ENCODE measurements at places on chromosomes 5 and 9.

- no peak for DNase-seq
Measured at GRCh38 chr5:82176115-82176814, 101.9 kb downstream of the RPS23 start.

DNA sequence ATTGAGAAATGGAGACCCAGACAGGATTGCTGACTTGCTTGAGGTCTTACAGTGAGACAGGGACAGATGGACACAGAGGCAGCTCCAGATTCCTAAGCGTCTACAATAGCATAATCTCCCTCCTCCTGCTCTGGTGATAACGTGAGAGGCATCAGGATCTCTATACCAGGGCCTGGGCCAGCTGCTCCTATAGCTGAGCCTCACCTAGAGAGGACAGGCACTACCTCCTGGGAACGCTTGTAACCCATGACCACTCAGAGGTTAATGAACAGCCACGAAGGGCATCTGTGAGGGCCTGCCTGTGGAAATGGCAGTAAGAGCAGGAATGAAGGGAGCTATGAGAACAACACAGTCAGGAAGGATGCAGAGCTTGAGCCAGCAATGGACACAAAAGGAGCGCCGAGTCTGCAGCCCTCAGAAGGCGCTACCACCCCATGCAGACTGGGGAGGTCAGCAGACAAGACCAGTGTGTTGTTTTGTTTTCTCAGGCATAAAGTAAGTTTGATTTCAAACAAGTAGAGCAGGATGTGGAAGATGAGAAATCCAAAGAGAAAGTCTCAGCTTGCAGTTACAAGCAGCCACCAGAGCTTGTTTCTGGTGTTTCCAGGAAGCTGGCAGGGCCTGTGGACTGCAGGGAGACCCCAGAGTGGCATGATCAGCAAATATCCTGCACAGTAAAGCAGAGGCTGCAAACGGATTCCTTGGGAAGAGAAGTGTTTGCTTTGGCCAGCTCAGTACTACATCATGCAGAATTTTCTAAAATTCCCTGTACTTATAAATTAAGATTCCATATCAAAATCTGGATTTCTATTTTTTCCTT is 17.4 kb downstream of the ANKS6 start:
- DNase-seq: no peak

DNA sequence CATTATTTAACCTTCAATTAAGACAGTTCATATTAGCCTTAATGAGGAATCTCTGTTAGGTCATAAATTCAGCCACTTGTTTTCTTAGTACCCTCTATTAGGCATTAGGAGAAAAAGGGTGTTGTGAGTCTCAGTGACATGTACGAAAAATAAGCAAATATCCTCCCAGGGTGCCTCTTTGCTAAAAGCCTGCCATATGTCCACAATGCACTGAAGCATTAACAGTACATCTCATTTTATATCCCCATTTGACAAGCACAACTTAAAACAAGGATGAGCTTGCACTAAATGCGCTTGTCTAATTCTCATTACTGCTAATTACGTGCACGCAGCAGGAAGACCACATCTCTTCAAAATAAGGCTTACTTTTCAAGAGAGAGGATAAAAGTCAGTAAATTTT is 48.4 kb upstream of the SRFBP1 start:
- no peak for DNase-seq

DNA sequence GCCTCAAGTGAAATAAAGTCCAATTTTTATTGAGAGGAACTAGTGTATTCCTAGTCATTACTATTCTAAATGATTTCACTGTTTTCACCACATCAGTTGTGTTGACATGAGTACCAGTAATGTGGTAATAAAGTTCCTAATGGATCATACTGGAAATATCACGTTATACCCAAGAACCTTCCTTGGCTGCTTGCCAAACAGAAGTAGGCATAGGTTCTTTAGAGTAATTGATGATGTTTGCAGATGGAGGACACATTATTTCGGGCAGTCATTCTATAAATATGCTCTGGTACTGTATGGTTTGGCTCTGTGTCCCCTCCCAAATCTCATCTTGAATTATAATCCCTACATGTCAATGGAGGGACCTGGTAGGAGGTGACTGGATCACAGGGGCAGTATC is 15.1 kb downstream of the SNCAIP start:
- DNase-seq: no peak

GRCh38 chr9:118618084-118618483 is 751.2 kb downstream of the BRINP1 start:
- no peak for DNase-seq

DNA sequence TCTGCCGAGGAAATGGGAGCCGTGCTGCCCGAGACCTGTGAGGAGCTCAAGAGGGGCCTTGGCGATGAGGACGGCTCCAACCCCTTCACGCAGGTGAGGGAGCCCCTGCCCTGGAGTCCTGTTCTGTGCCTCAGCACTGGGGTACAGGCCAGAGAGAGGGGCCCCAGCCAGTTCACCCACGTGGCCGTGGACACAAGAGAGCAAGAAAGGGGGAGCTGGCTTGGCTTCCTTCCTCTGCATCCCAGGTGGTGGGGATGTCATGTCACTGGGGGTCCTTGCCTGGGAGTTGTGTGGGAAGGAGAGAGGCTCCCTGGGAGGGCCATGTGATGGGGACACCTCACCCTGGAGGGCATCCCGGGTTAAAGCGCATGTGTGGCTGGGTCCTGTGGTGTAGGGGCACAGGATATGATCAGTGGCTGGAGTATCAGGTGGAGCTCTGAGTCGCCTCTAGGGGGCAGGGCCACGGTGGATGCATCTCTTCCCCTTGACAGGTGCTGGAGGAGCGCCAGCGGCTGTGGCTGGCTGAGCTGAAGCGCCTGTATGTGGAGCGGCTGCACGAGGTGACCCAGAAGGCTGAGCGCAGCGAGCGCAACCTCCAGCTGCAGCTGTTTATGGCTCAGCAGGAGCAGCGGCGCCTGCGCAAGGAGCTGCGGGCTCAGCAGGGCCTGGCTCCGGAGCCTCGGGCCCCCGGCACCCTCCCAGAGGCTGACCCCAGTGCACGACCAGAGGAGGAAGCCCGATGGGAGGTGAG is 7.5 kb downstream of the N4BP3 start:
- DNase-seq: peak; percentile 61

DNA sequence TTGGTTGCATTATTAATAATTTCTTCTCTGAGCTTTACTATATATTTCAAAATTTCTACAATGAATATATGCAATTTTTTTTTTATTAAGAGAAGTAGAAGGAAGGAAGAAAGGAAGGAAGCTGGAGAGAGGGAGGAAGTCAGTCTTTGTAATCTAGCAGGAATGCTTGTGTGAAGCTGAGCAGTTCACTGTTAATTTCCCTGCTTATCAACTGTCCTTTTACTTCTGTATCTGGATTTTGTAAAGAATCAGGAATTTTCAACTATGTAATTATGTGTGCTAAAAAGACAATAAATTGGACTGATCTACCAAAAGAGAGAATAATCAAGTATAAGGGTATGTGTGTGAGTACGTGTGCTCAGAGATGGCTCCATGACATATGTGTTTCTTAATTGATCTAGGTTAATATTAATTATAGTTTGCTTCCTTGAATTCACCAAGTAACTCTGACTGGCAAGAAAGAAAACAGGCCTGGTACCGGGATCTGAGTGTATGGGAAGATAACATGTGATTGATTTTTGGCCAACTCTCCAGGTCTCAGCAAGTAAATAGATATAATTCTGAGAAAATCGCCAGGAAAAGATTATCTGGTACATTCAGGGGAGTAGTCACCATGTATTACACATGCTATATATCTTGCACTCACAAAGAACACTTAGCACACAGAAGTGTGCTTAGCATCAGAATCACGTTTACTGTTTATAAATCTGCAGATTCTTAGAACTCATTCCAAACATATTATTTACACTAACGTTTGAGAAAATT is 1758.8 kb upstream of the WWC1 start:
- no peak for DNase-seq

- no peak for DNase-seq
Measured at GRCh38 chr5:172637740-172638139, 3.3 kb upstream of the NEURL1B start.

- DNase-seq: no peak
Measured at GRCh38 chr9:20962536-20963225, 68.8 kb downstream of the HACD4 start.

GRCh38 chr5:177178733-177179304 is 45.2 kb downstream of the NSD1 start:
- DNase-seq: no peak

GRCh38 chr5:60843936-60844905 is at the start of gene ELOVL7:
ELOVL7 (minus strand) TSS chr5:60844269; CDS start chr5:60787397, 56,872 bp downstream.
- DNase-seq: no peak

DNA sequence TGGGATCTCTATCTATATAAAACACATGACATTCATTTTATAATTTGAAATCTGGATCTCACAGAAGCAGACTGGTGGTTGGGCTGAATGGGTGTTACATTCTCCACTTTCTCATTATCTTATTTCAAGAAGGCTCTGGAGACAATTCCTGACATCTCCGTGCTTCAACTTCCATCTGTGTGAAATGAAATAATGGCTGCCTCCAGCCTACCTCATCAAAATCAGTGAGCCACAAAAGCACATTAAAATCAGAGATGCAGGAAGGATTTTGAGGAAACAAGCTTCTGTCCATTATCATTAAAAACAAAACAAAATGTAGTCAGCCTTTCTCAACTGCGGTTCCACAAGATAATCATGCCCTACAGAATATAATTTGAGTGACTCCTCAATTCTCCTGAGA is 958.3 kb upstream of the DMAC1 start:
- no peak for DNase-seq

DNA sequence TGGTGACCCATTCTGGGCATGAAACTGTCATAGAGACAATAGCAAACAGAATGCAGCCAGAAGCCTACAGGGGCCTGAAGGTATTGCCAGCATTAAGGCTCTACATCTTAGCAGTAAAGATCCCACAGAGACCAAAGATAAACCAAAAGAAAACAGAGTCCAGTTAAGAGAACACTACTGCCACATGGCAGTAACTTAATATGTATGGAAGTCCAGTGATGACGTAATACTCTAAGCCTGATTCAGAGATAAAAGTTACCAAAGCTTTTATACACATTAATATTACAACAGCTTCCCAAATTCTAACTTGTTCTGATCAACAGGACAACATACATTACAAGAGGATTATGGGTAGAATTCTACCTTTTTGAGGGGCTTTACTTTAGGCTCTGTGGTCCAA is 371.5 kb downstream of the PRELID2 start:
- no peak for DNase-seq

DNA sequence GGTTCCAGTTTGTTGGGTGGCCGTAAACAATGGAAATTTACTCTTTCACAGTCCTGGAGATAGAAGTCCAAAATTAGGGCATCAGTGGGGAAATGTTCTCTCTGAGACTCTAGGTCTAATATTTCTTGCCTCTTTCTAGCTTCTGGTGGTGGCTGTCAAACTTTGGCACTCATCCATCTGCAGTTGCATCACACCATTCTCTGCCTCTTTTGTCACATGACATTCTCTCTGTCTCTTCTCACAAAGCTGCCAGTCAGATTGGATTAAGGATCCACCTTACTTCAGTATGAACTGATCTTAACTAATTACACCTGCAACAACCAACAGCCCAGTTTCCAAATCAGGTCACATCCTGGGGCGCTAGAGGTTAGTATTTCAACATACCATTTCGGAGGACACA is 222.9 kb upstream of the FTMT start:
- DNase-seq: no peak

DNA sequence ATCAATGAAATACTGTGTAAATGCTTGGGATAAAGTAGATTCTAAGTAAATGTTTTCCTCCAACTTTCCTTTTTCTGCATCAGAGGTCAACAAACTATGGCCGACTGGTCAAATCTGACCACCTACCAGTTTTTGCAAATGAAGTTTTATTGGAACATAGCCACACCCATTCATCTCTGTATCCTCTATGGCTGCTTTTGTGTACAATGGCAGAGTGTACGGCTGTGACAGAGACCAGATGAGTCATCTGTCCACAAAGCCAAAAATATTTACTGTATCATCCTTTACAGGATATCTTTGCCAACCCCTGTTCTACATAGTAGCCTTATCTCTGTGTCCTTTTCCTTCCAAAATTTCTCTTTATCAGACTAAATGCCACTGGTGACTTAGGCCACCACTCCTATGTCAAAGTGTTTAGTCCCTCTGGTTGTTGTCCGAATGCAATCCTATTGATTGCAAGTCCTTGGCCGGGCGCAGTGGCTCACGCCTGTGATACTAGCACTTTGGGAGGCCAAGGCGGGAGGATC is 218.4 kb upstream of the KLF4 start:
- no peak for DNase-seq

- no peak for DNase-seq
Measured at GRCh38 chr5:180795771-180796313, 6.8 kb downstream of the MGAT1 start.

GRCh38 chr5:95842854-95843544 is 20.5 kb upstream of the GLRX start:
- no peak for DNase-seq

- no peak for DNase-seq
Measured at GRCh38 chr5:38187532-38187931, 70.8 kb upstream of the EGFLAM start.

- DNase-seq: no peak
Measured at GRCh38 chr5:102554082-102554481, 55.3 kb upstream of the SLCO6A1 start.

DNA sequence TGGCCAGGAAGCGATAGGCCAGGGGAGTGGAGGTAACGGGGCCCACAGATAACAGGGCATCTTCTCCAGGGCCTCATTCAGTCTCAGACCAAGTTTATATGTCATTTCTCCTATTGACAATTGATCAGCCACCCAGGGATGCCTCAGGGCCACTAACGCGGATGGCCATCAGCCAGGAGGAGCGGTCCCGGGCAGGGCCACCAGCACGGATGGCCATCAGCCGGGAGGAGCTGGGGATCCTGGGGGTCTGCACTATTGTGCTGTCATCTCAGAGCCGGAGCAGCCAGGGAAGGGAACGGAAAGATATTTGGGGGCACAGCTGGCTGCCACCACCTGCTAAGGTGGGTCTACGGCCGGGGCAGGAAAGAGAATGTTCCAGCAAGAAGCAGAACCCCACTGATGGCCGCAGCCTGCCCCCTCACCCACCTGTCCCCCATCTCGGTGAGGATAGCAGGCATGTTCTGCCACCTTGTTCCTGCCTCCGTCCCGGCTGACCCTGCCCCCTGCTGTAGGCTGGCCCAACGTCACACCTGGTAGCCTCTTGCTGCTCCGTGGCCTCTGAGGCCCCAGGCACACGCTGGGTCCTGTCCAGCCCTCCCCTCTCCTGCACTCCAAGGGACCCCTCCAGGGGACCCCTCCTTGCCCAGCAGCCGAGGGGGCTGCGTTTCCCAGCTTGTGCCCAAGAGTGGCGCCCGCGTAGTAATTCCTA is 21.5 kb upstream of the UBAC1 start:
- no peak for DNase-seq

DNA sequence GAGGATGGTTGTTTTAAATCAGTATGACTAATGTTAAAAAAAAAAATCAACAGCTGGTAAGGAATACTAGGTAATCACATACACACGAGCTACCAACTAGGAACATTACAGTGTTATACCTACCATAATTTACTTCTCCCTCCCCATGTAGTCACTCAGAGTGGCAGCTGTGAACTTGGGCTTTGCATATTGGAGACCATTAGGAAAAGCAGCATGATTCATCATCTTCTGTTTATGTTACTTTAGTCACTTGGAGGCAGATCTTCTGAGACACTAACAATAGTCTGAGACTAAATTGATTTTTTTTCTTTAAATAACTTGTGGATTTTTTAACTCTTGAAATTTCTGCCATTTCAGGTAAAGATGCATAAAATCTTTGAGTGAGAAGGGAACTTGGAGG is 141.5 kb upstream of the NR4A3 start:
- DNase-seq: no peak

Measured in activated T-helper 1 cell treated with anti-CD3 and anti-CD28 coated beads, Interleukin-2, amount 50 U/mL, for 16 hours (primary cell).